ENCODE measurements at places on chromosomes 3 and 15. TPM values are rescaled to one million over a fixed set of nuclear protein-coding genes. Genes with fewer than 3 reads are reported as not detected.

Gene CFAP100
- polyA plus RNA-seq = not detected

Gene MAGI1
- polyA plus RNA-seq = 44.2 TPM

Gene WDR49
- not detected for polyA plus RNA-seq

Gene MAP1A
- polyA plus RNA-seq = 4.4 TPM

DNA sequence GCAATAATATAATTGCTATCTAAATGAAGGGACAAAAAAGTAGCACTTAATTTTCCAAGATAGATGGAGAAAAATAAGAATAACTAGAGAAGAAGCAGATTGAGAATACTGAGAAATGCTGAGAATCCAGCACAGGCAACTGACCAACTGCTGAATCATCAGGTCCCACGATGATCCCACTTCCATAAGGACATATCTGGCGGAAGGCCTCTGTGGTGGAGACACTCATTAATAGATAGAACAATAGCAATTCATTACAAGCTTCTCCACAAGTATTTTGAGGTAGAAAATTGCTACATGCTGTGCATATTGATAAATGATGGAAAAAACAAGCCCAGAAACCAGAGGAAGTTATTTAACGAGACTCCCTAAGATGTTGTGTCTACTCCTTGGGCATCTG lies 105.9 kb downstream of the DUT start:
- H3K27ac ChIP-seq = no peak overlapping the region
- DNase-seq = no peak
- no peaks in the 10 kb centered on the region for H3K36me3 ChIP-seq

GRCh38 chr3:58072052-58072762 lies 64.0 kb downstream of the FLNB start:
- H3K36me3 ChIP-seq = peaks cover 2% of the 10 kb centered on the region
- no peak overlapping the region for H3K4me3 ChIP-seq
- DNase-seq = no peak
- no peak overlapping the region for H3K27ac ChIP-seq

GRCh38 chr3:116863822-116864589 lies 154.4 kb downstream of the TUSC7 start:
- no peak overlapping the region for H3K4me3 ChIP-seq
- no peaks in the 10 kb centered on the region for H3K27me3 ChIP-seq
- no peak overlapping the region for H3K27ac ChIP-seq
- H3K36me3 ChIP-seq = no peaks in the 10 kb centered on the region
- no peak for DNase-seq

- DNase-seq = no peak
- H3K4me3 ChIP-seq = no peak overlapping the region
- H3K4me1 ChIP-seq = peaks cover 44% of the 10 kb centered on the region
- peaks cover 8% of the 10 kb centered on the region for H3K36me3 ChIP-seq
- H3K27me3 ChIP-seq = no peaks in the 10 kb centered on the region
- H3K27ac ChIP-seq = peak overlapping the region; percentile 52
These were observed 103.6 kb downstream of the FNDC3B start for GRCh38 chr3:172142864-172143451.

- no peaks in the 10 kb centered on the region for H3K4me1 ChIP-seq
- no peak overlapping the region for H3K4me3 ChIP-seq
- no peaks in the 10 kb centered on the region for H3K27me3 ChIP-seq
- no peaks in the 10 kb centered on the region for H3K36me3 ChIP-seq
- DNase-seq = no peak
- H3K27ac ChIP-seq = no peak overlapping the region
These were observed 94.6 kb upstream of the COL8A1 start for GRCh38 chr3:99543796-99544195.

- peaks cover 10% of the 10 kb centered on the region for H3K27me3 ChIP-seq
- no peak overlapping the region for H3K27ac ChIP-seq
- H3K4me1 ChIP-seq = peaks cover 24% of the 10 kb centered on the region
- H3K4me3 ChIP-seq = no peak overlapping the region
- DNase-seq = no peak
These were observed 61.5 kb downstream of the ABTB1 start for GRCh38 chr3:127734181-127734720.

DNA sequence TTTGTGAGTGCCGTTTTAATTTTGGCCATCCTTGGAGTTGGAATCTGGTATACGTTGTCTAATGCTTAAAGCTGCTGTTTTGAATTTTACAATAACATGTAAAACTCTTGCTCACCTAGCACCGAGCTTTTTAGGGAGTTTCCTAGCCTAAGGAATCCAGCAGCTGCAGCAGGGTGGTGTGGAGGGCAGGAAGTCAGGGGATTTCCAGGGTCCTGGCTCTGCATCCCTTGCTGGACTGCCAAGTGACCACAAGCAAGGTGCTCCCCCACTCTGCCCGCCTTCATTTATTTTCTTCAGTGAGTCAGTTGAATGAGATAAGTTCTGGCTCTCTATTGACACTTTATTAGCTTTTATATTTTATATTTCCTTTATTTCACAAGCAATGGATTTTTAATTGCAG lies 113.7 kb downstream of the ATG7 start:
- H3K27ac ChIP-seq = no peak overlapping the region
- no peaks in the 10 kb centered on the region for H3K4me1 ChIP-seq
- DNase-seq = no peak
- no peaks in the 10 kb centered on the region for H3K27me3 ChIP-seq
- H3K36me3 ChIP-seq = peaks cover 10% of the 10 kb centered on the region

GRCh38 chr15:62841269-62841628 lies 201.3 kb upstream of the TPM1 start:
- no peak overlapping the region for H3K27ac ChIP-seq
- no peaks in the 10 kb centered on the region for H3K36me3 ChIP-seq
- H3K4me1 ChIP-seq = no peaks in the 10 kb centered on the region
- peaks cover 58% of the 10 kb centered on the region for H3K27me3 ChIP-seq

DNA sequence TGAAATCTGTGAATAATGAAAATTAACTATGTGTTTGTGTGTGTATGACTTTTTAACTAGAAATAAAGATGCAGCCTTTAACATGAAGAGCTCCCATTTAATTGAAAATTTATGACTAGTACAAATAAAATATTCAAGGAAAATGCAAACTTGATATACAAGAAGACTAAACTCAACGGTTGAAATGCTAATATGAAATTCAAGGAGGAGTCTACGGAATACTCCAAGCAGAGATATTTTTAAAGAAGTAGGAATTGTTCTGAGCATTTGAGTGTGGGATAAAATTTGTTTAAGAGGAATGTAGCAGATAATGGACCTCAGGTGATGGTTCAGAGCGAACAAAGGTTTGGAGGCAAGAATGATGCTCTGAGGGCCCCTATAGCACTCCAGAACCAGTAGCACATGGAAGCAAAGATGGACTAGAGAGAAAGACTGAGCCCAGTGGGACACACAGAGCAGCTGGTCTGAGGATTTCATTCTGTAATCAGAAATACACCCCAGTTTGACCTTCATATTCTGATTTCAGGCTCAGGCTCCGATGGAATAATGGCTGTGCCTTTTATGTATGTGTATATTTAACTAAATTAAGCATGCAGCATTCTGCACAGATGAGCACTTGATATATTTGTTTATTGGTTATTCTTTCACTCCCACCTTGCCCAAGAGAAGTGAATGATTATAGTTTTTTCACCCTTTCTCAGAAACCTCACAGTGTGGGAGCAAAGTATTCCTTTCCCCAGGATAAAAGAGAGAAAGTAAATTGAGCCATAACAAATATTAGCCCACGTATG lies 227.1 kb downstream of the ZPLD1 start:
- no peak for DNase-seq
- H3K4me3 ChIP-seq = no peak overlapping the region
- H3K4me1 ChIP-seq = no peaks in the 10 kb centered on the region
- H3K36me3 ChIP-seq = no peaks in the 10 kb centered on the region
- H3K27me3 ChIP-seq = no peaks in the 10 kb centered on the region

DNA sequence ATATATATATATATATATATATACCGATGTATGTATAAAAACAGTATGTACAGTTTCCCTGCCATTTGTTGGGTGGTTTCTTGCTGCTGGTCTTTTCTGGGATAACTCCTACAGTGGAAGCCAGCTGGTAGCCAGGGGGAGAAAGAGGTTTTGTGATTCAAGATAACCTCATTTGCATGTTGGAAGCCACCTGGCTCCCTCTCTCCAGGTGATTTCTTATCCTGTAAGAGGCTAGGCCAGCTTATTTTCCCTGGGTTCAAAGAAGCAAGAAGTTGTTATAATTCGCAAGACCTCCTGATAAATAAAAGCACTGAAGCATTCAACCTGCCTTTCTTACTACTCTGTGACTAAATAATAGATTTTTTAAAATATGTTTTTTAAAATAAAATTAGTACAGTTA lies 443.3 kb downstream of the VGLL3 start:
- no peaks in the 10 kb centered on the region for H3K36me3 ChIP-seq
- H3K4me3 ChIP-seq = no peak overlapping the region
- no peak overlapping the region for H3K27ac ChIP-seq
- H3K27me3 ChIP-seq = no peaks in the 10 kb centered on the region
- H3K4me1 ChIP-seq = no peaks in the 10 kb centered on the region

DNA sequence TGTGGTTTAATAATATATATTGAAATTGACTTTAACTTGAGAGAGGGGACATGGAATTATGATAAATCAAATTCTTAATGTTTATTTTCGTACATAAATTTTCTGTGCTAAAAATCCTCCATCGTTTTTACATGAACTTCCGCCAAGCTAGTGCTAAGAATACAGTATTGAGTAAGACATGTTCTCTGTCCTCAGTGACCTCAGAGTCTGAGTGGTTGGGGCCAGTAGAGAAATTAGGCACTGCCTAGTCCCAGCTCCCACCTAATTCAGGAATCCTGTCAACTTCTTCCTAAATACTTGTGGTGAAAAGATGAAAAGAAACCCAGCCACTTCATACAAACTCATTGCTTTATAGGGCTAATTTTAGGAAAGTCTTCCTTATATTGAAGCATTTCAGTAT lies 110.3 kb downstream of the PPP2R3A start:
- H3K27ac ChIP-seq = no peak overlapping the region
- no peak overlapping the region for H3K4me3 ChIP-seq
- no peaks in the 10 kb centered on the region for H3K4me1 ChIP-seq
- H3K27me3 ChIP-seq = no peaks in the 10 kb centered on the region
- DNase-seq = no peak
- H3K36me3 ChIP-seq = no peaks in the 10 kb centered on the region

- no peaks in the 10 kb centered on the region for H3K27me3 ChIP-seq
- DNase-seq = no peak
- no peak overlapping the region for H3K27ac ChIP-seq
These were observed 6.2 kb downstream of the UBE2E1 start for GRCh38 chr3:23811919-23812318.

DNA sequence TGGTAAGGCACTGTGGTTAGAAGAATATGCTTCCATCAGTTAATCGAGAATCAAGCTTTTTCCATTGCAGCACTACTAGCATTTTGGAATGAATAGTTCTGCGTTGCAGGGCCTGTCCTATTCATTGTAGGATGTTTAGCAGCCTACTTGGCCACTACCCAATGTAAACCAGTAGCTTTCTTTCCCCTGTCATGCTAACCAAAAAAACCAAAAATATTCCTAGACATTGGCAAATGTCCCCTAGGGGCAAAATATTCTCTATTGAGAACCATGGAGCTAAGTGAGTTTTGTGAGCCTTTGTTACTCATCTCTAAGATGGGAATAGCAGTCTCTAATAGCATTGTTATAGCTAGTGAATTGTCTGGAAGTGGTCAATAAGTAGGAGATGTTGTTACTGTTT lies 187.2 kb downstream of the CADPS start:
- H3K4me1 ChIP-seq = no peaks in the 10 kb centered on the region
- H3K27ac ChIP-seq = no peak overlapping the region
- DNase-seq = no peak
- H3K27me3 ChIP-seq = no peaks in the 10 kb centered on the region
- no peak overlapping the region for H3K4me3 ChIP-seq

DNA sequence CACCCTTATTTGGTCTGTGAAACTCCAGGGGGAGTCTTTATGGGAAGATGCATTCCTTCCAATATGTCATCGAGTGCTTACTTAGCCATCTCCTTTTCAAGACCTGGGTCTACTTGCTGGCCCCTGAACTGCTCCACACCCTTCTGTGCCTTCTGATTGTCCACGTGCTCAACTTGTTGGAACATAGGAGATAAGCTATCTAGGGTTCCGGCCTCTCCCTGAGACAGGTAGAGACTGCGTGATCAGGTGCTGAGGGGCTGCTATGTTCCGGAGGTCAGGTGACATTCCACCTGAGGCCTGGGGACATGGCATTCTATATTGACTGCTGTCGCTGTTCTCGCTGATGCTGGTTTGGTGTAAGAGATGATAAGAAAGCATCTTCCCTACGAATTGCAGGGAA lies 65.6 kb downstream of the ATP1B3 start:
- H3K27me3 ChIP-seq = no peaks in the 10 kb centered on the region
- no peak overlapping the region for H3K4me3 ChIP-seq
- H3K27ac ChIP-seq = no peak overlapping the region
- H3K4me1 ChIP-seq = peaks cover 16% of the 10 kb centered on the region
- no peak for DNase-seq
- no peaks in the 10 kb centered on the region for H3K36me3 ChIP-seq

- H3K4me1 ChIP-seq = no peaks in the 10 kb centered on the region
- H3K27ac ChIP-seq = no peak overlapping the region
- H3K27me3 ChIP-seq = no peaks in the 10 kb centered on the region
- DNase-seq = no peak
- H3K4me3 ChIP-seq = no peak overlapping the region
These were observed 9.1 kb upstream of the SLC9C1 start for GRCh38 chr3:112302881-112303763.

- H3K4me3 ChIP-seq = no peak overlapping the region
- DNase-seq = no peak
These were observed 122.5 kb upstream of the SPRED1 start for GRCh38 chr15:38130205-38130567.

DNA sequence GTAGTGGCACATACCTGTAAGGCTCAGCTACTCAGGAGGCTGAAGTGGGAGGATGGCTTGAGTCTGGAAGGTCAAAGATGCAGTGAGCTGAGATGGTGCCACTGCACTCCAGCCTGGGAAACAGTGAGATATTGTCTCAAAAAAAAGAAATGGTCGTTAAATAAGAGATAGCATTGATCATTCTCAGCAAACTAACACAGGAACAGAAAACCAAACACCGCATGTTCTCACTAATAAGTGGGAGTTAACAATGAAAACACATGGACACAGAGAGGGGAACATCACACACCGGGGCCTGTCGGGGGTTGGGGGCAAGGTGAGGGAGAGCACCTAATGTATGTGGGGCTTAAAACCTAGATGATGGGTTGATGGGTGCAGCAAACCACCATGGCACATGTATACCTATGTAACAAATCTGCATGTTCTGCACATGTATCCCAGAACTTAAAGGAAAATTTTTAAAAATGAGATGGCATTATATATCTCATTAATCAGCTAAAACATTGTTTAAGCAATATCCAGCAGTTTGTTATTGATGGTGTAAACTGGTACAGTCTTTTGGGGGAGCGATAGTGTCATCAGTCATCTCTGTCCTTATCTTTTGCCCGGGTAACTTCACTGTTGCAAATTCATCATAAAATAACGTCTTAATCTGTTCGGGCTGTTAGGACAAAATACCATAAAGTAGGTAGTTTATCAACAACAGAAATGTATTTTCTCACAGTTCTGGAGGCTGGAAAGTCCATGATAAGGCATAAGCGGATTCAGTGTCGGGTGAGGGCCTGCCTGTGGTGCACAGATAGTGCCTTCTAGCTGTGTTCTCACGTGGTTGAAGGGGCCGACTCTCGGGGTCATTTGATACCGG lies 1.7 kb upstream of the MAN2A2 start:
- H3K4me3 ChIP-seq = peak overlapping the region; percentile 69
- peaks cover 61% of the 10 kb centered on the region for H3K4me1 ChIP-seq
- peak; percentile 98 for DNase-seq
- peaks cover 23% of the 10 kb centered on the region for H3K36me3 ChIP-seq

Measured in K562 (cell line).